ENCODE measurements at places on chromosomes 7 and 10. TPM values are rescaled to one million over a fixed set of nuclear protein-coding genes. Genes with fewer than 3 reads are reported as not detected.

The MKI67 gene
- total RNA-seq, result 59.2 TPM

The SPDYE9 gene
- not detected for total RNA-seq

The GATA3 gene
- total RNA-seq, result 6.4 TPM

The C7orf57 gene
- total RNA-seq, result 0.31 TPM

The IL6 gene
- total RNA-seq, result 1.4 TPM

Data from A549 treated with Mapracorat at 1 μM for 4 hours (cell line).